ENCODE measurements at places on chromosomes 1 and 21.

GRCh38 chr1:40983286-40983685, 3.8 kb downstream of the CTPS1 start:
- no peak for DNase-seq

GRCh38 chr1:109634771-109635750, 15.4 kb downstream of the AMPD2 start:
- no peak for DNase-seq

DNA sequence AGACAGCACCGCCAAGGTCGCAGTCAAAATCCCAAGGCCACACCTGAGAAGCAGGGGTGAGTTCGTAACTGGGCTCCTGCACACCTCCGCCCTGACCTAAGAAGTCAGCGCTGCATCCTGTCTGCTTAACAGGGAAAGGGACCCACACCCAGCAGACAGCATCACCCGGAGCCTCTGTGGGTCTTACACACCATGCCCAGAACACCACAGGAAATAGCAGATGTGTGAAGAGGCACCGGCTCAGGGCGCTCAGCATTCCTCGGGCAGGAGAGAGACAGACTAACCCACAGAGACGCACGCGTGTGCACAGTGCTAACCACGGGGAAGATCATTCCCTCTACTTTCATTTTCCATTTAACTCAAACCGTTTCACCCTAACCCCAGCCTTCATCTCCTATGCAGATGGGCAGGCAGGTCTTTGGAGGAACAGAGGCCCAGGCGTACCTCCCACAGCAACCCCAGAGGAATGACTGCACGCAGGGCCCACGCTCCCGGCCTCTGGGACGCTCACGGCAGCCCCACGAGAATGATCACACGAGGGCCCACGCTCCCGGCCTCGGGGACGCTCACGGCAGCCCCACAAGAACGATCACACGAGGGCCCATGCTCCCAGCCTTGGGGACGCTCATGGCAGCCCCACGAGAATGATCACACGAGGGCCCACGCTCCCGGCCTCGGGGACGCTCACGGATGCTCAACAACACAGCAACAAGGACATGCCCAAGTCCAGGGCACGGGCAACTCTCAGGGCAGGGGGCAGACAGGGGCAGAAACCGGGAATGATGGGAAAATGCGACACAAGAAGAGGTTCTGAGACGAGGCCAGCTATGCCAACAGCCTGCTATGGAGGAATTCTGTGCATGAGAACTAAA, 20.9 kb downstream of the POFUT2 start:
- DNase-seq: no peak

GRCh38 chr1:185426848-185427247, 109.8 kb upstream of the IVNS1ABP start:
- DNase-seq: no peak

- no peak for DNase-seq
Measured at GRCh38 chr1:206003854-206004800, 932 bp upstream of the RAB7B start.

DNA sequence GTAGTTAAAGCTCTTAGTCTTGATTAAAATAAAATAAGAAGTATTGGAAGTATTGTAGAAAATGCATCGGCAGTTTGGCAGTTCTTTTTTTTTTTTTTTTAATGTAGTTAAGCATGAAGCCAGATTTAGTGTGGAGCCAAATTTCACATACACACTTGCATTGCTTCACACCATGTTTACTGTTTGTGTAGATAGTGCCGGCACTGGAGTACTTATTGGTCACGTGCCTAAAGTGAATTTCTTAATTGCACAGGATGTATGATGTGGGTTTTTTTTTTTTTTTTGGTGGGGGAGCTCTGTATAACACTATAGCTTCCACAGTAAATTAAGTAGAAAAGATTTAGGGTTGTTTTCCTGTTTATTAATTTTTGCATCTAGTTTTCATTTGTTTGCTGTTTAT, 21.2 kb upstream of the TMEM61 start:
- DNase-seq: no peak

GRCh38 chr1:31937300-31938183, 626 bp downstream of the PTP4A2 start:
- DNase-seq: no peak

DNA sequence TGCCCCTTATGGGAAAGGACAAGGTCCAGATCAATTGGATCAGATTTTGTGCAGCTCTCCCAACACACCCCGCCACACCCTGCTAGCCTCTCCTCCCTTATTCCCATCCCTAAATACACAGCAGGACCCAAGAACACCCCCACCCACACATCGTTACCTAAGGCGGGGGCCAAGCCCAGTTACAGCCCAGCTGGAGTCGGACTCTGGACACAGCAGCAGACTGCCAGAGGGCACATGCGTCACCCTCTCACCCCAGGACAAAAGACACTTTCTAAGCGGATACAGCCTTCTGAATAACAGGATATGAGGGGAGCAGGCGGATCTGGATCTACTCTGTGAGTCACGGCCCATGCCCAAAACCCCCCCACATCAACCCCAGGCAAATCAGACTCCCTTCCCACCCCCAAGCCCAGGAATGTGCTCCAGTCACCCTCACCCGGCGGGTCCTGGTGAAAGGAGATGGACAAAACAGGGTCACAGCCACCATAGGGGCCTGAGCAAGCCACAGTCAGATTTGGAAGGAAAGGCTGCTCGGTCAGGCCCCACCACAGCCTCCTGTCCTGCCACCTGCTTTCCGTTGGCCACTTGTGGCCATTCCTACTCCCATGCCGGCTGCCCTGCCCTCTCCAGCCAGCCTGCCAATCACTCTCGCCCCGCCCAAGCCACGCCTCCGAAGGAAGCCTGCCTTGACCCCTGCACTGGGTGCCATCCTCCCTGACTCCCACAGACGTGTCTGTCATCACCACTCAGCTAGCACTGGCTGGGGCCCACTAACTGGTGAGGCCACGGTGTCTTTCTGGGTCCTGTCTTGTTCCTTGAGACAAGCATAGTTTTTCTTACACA, 4.0 kb downstream of the S100A16 start:
- peak; percentile 98 for DNase-seq

GRCh38 chr1:193069748-193070385, 10.5 kb downstream of the RO60 start:
- peak; percentile 2 for DNase-seq

- no peak for DNase-seq
Measured at GRCh38 chr1:66503841-66504470, 30.0 kb upstream of the SGIP1 start.
